ENCODE measurements at places on chromosomes 2 and 18.

DNA sequence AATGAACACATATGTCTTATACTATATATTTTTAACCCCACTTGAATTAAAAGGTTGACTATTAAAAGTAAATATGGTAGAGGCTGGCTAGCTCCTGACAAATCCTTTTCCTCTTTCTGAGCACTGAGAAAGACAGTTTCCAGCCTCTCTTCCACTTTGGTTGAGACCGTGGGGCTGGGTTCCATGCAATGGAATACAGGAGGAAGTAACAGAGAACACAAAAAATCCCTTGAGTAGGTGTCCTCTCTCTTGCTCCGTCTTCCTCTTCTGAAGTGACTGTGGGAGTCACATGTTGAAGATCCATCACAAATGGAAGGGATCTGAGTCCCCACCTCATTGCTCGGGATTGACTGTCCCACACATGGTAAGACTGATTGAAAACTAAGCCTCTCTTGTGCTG lies 36.6 kb upstream of the SIGLEC15 start:
- no peak for DNase-seq

DNA sequence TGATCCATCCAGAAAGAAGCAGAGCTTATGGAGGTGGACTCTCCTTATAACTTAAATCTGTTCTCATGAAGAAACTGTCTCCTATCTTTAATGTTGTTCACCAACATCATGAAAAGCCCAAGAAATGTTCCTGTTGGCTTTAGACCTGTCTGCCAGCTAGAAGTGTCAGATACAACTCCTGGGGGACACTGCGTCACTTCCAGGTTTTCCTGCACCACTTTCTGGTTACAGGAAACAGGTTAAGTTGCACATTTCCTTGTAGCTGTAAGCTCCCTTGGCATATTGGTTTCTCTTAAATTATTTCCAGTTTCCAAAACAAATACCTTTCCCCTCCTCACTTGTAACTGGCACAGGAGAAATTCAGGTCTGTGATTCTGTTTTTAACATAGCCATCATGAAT lies 2.9 kb downstream of the CEP68 start:
- no peak for DNase-seq

DNA sequence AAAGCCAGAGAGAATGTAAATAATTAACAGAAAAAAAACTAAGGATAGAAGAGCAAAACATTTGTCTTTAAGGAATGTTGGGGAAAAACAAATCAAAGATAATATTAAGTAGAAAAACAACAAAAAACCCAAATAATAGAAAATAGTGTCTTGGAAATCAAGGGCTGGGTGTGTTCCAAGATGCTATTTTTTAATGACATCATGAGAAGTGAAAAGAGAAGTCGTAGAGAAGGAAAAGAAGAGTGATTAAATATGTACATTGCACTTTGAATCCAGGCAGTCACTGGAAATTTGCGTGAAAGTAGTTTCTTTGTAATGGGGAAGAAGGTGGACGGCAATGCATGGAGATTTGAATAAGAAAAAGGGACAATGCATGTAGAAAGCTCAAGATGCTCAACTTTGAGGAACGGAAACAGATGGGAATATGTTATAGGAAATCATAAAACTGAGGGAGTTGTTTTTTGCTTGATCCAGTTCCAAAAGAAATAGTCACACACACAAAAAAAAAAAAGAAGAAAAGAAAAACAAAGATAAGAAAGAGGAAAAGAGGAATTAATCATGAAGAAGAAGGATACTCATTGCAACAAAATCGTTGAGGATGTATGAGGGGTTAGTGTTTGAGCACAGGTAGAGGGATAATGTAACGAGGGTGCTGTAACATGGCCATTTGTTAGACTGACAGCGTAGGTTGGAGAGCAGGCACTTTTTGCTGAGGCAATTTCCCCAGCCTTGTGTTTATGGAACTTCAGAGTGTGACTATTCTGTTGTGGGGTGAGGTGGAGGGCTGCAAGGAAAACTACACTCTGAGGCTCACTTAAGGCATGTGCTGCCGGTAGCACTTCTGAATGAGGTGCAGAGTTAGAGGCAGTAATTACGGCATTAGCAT lies 184.1 kb downstream of the CALCRL start:
- no peak for DNase-seq

GRCh38 chr2:2719015-2719414 lies 387.9 kb upstream of the MYT1L start:
- no peak for DNase-seq

GRCh38 chr18:21853016-21853415 lies 112.4 kb downstream of the MIB1 start:
- no peak for DNase-seq

GRCh38 chr2:62844311-62845090 lies 139.0 kb downstream of the EHBP1 start:
- no peak for DNase-seq

- DNase-seq, result no peak
These were observed 481 bp downstream of the SLC30A6 start for GRCh38 chr2:32166115-32166574.
